ENCODE measurements at places on chromosomes 12 and 14. TPM values are rescaled to one million over a fixed set of nuclear protein-coding genes. Genes with fewer than 3 reads are reported as not detected.

Gene C12orf57
- total RNA-seq, result 184 TPM

Gene PMCH
- total RNA-seq, result not detected

Gene DBX2
- total RNA-seq, result not detected

Gene HAL
- total RNA-seq, result 0.63 TPM

Gene CDKL1
- 12.0 TPM for total RNA-seq
